Activated CD4-positive, alpha-beta memory T cell treated with anti-CD3 and anti-CD28 coated beads, Interleukin-2, amount 10 ng/mL, durations not matched to agents 7 days and 5 days (primary cell): ENCODE measurements at places on chromosomes 11 and 22. TPM values are rescaled to one million over a fixed set of nuclear protein-coding genes. Genes with fewer than 3 reads are reported as not detected.

OR5T1 gene
- not detected for total RNA-seq

OMP gene
- total RNA-seq, result not detected

OR52H1 gene
- total RNA-seq, result not detected

DNA sequence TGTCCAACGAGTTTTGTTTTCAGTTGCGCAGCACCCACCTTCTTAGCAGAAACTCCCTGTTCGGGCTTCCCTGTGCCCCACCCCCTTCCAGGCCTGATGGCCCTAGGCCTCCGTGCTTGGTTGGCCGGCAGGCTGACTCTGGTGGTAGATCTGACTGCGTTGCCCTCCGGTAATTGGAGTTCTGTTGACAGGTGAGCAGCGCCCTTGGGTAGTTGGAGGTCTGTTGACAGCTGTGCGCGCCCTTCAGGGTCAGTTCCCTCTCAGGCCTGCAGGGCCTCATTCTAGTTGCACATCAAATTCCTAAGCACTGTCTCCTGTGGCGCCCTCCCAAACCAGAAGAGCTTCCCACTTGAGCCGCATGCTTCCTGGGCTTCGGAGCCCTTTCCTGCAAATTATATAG is 776 bp downstream of the DGCR6 start:
- H3K4me1 ChIP-seq, result no peaks in the 10 kb centered on the region
- no peaks in the 10 kb centered on the region for H3K27me3 ChIP-seq
- H3K27ac ChIP-seq, result no peak overlapping the region
- no peak overlapping the region for H3K4me3 ChIP-seq
- no peak for DNase-seq

DNA sequence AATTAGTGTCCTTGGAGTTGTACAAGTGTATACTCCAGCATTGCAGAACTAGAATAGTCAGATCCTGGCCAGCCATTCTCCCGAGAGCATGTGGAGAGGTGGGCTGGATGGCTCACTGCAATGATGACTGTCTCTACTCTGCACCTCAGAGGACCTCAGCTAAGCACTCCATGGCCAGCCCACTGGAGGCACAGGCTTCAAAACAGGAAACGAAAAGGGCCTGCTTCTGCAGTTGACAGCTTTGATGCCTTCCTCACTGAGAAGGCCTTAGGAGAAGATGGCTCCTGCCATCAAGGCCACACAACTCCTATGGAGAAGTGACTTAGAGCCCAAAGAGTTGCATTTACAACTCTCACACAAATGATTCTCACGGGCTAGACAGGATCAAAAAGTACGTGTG is 9.1 kb downstream of the POLD4 start:
- peaks cover 24% of the 10 kb centered on the region for H3K4me1 ChIP-seq
- H3K27me3 ChIP-seq, result no peaks in the 10 kb centered on the region
- H3K36me3 ChIP-seq, result no peaks in the 10 kb centered on the region

- no peak overlapping the region for H3K27ac ChIP-seq
- H3K36me3 ChIP-seq, result no peaks in the 10 kb centered on the region
- H3K4me1 ChIP-seq, result peaks cover 28% of the 10 kb centered on the region
- DNase-seq, result no peak
- H3K4me3 ChIP-seq, result no peak overlapping the region
- peaks cover 56% of the 10 kb centered on the region for H3K27me3 ChIP-seq
These were observed 4.0 kb upstream of the PRDM11 start for GRCh38 chr11:45142241-45143055.

DNA sequence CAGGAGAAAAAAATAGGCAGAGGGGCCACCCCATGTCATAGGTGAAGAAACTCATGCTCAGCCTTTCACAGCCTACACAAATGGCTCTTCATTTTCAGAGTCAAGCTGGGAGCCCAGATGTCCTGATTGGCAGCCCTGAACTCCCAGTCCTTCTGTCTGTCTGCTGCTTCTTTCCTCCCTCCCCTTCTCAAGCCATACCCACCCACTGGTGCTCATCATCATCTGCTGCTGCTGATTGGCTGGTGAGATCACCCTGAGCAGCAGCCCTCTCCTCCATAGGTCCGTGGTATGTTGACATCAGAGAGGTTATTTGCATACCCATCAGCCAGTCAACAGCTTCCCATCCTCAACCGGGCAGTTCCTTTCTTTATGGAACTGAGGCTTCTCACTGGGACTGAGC is 46.1 kb upstream of the PRDM11 start:
- H3K36me3 ChIP-seq, result no peaks in the 10 kb centered on the region
- peaks cover 11% of the 10 kb centered on the region for H3K4me1 ChIP-seq
- peaks cover 36% of the 10 kb centered on the region for H3K27me3 ChIP-seq

- H3K27ac ChIP-seq, result no peak overlapping the region
- peaks cover 28% of the 10 kb centered on the region for H3K27me3 ChIP-seq
- no peak for DNase-seq
- H3K36me3 ChIP-seq, result no peaks in the 10 kb centered on the region
- no peak overlapping the region for H3K4me3 ChIP-seq
These were observed 17.7 kb downstream of the PAMR1 start for GRCh38 chr11:35507688-35508087.

GRCh38 chr22:35984183-35985175 is 44.1 kb downstream of the RBFOX2 start:
- H3K36me3 ChIP-seq, result no peaks in the 10 kb centered on the region
- DNase-seq, result no peak
- no peak overlapping the region for H3K27ac ChIP-seq
- H3K4me3 ChIP-seq, result no peak overlapping the region

DNA sequence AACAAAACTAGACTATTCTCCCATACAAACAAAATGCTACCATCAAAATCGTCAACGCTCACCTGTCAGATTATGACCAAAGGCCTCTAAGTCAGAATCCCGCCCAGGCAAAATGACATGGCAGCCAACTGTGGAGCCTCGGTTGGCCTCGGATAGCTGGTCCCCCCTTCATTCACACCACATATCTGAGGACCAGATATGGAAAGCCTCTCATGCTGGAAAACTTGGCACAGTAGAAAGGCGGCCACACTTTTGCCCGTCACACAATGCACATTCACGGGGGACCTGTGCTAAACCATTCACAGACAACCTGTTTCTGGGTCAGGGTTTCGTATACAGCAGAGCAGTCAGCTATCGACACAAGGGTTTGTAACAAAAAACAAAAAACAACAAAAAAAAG is 11.2 kb downstream of the MAPK1 start:
- peaks cover 16% of the 10 kb centered on the region for H3K36me3 ChIP-seq
- no peak overlapping the region for H3K27ac ChIP-seq
- no peak for DNase-seq
- H3K27me3 ChIP-seq, result no peaks in the 10 kb centered on the region
- H3K4me1 ChIP-seq, result peaks cover 48% of the 10 kb centered on the region
- H3K4me3 ChIP-seq, result no peak overlapping the region
